ENCODE measurements at places on chromosomes 7 and 10. TPM values are rescaled to one million over a fixed set of nuclear protein-coding genes. Genes with fewer than 3 reads are reported as not detected.

ABCB1 gene
- 11.8 TPM for total RNA-seq

HGF gene
- total RNA-seq = not detected

TAS2R4 gene
- total RNA-seq = 0.18 TPM

WASHC2A gene
- 18.6 TPM for total RNA-seq

PDZD7 gene
- total RNA-seq = 0.42 TPM

ENTPD7 gene
- 7.5 TPM for total RNA-seq

CLCN1 gene
- total RNA-seq = not detected

DNA sequence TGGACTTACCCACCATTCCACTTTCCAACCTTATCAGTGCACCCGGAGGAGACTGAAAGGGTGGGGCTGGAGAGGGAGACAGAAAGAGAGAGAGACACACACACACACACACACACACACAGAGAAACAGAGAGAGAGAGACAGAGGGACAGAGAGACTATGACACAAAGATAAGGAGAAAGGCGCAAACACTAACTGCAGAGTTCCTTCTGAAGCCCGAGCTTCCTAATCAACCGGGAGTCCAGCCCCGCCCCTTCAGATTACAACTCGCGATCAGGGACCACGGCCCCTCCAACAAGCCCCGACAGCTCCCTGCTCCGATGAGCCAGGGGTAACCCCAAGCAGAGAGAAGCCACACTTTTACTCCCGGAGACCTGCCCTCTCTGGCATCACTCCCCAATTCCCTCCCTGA, 499 bp downstream of the GAL3ST4 start:
- no peak for DNase-seq

DNA sequence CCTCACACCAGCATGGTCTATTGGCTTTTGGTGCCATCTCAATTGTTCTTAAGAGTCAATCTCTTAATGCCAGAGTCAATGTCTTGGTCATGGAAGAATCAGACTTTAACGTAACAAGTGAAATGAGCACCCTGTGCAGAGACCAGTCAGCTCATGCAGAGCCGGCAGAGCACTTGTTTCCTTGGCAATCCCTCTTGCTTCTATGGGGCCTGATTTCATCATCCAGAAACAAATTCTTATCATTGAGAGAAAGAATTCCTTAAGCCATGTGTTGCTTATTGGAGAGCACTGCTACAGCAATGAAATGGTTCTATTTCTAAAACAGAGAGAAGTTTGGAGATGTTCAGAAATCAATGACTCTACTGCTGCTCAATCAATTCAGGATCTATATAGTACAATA, 212.8 kb downstream of the IPMK start:
- no peak for DNase-seq
